ENCODE measurements at places on chromosomes 6 and 20.

DNA sequence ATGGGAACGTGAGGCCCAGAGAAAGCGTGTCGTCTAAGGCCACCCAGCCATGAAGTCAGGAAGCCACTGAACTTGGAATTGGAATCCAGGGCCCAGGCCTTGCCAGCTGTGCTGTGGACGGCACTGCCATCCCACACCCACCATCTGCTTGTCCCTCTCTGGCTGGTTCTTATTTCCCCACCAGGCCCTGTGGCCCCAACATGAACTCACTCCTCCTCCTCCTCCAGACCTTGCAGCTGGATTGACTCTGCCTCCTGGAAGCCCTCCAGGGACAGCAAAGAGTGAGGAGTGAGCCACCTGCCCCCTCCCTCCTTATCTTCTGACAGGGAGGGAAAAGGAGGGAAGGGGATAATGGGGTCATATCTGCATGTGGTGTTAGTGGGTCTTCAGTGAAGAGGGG lies 16.0 kb upstream of the IP6K3 start:
- DNase-seq: no peak

GRCh38 chr6:119119989-119120388 lies 41.5 kb upstream of the FAM184A start:
- DNase-seq: no peak

DNA sequence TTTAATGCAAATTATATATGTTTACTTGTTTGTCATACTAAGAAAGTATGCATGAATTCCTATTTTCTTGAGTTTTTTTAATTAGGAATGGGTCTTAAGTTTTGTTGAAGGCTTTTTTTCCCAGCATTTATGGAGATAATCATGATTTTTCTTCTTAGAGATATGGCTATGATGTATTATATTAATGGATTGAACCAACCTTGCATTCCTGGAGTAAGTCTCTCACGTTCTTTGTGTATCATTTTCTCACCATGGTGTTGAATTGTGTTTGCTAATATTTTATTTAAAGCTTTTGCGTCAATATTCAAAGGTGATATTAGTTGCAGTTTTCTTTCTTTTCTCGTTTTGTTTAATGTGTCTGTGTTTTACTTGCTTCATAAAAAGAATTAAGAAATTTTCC lies 48.4 kb upstream of the SLC35D3 start:
- no peak for DNase-seq

- no peak for DNase-seq
Observed at GRCh38 chr6:19551611-19552010, 285.6 kb upstream of the ID4 start.

DNA sequence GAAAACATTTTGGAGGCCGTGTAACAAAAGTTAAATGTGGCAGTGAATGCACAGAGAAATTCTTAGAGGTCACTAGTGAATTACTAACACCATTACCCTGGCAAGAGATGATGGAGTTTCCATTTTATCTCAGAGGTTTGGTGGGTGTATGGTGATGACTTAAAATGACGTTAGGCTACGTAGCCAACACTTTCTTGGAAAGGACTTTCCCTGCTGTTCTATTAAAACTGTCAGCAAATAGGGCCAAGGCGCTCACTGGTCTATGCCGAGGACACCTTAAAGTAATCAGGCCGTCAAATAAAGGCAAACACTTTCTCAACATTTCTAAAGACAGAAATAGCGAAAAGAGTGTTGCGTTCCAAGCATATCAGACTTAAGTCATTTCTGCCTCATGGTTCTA lies 160.8 kb downstream of the GMPR start:
- DNase-seq: no peak

DNA sequence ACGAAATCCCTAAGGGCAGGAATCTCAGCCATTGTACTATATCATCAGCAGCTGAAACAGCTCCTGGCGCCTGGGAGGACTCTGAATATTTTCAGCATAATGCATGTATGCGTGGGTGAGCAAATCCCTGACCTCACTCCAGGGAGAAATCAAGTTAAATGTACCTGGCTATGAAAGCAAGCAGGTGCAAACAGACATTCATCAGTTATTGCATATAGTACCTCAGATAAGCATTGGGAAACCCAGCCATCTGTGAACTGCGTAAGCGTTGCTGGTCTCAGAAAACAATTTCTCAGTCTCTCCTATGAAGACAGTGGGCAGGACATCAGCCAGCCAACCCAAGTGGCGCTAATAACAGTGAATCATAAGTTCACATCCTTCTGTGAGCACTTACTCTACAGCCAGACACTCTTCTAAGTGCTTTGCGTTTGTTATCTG lies 622.6 kb downstream of the EPM2A start:
- DNase-seq: no peak

- peak; percentile 16 for DNase-seq
Observed at GRCh38 chr6:134123666-134124208, 71.3 kb upstream of the SLC2A12 start.

- DNase-seq: no peak
Observed at GRCh38 chr6:3297006-3297405, 38.3 kb downstream of the PSMG4 start.

DNA sequence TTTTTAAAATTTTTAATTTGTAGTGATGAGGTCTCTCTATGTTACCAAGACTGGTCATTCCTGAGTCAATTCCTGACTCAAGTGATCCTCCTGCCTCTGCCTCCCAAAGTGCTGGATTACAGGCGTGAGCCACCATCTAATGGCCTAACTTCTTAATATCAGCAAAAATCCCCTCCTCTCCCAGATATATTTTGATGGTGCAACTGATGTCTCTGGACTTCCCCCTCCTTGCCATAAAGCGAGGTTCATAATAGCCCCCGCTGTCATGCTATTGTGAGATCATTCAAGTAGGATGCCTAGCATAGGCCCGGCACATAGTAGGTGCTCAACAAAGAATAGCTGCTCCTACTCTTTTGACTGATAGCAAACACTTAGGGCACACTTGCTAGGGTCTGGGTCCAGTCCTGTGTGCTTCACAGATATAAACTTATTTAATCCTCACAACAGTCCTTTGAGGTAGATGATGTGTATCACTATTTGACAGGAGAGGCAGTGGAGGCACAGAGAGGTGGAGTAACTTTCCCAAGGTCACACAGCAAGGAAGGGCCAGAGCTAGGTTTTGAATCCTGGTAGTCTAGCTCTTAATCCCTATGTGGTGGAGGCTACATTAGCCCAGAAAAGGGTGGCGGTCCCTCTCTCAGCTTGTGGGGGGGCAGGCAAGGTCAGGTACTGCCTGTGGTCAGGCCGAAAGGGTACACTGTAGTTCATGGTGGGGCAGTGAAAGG lies 14.6 kb downstream of the SRC start:
- no peak for DNase-seq

DNA sequence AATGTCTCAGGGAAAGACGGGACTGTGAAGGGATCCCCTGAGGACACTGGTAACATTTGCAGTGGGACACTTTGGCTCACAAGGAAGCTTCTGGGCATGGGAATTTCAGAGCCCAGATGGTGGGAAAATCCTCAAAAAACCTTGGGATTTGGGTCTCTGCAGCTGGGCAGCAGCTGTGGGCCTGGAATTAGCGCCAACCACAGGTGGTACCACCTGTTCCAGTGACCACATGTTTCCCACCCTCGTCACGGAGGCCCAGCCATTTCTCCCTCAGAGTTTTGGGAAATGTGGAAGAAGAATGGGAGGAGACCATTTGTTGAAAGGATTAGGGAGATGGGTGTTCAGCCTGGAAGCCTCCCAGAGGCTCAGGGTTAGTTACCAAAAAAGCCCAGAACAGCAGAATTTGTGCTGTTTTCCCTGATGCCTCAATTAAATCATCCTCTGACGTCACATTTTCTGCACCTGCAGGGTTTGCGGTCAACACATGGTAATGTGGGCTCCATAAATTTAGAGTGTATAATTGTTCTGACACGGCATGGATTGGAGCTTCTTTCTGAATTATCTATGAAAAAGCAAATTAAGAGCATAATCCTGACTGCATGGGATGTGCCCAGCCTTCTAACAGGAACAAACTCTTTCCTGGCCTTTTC lies 34.4 kb downstream of the EDN3 start:
- DNase-seq: no peak

DNA sequence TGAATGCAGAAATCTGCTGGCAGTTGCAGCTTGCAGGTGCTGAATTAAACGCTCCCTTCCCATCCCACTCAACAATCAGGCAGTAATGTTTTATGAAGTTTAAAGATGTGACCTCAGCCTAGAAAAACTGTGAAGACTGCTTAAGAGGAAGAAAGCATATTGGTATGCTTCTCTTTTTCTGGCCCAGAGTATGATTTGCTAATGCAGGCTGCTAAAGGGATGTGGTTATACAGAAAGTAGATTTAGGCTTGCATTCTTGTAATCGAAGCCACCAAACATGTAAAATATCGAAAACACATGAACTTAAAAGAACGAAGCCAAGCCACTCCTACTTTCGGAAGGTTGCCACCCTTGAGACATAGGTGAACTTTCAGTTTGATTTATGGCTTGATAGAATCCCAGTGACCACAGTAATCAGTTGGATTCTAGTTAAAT lies 40.7 kb downstream of the MAP3K5 start:
- DNase-seq: peak; percentile 25

- no peak for DNase-seq
Observed at GRCh38 chr6:100464903-100465700, at the start of gene SIM1. Gene SIM1 (minus strand): TSS chr6:100464921. CDS start chr6:100463468, 1,453 bp downstream.

DNA sequence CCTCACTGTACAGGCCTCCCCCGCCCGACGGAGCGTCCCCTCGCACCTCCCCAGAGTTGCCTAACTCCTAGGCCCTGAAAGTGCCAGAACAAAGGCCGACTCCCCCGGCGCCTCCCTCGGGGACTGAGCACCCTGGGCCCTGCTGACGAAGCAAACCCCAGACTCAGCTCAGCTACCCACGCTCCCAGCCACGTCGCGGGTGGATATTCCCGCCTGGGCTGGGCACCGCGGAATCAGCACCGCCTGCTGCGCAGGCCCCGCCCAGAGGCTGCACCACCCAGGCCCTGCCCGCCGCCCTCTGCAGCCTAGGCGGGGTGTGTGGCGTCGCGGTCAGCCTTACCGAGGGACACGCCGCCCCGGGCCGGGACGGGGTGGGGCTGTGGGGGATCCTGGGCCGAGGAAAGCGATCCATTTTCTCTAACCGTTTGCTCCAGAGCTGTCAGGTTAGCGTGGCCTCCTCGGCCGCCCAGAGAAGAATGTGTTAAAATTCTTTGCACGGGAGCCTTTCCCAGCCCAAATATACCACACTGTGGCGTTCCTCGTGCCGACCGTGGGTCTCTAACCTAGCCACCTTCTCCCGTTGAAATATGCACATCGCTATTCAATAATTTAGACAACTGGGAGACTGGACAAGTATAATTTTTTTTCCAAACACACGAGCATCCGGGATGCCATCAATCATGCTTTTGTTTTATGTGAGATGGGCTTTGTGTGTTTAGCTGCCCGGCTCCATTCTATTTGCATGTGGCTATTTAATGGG lies 31.4 kb downstream of the TFAP2A start:
- no peak for DNase-seq

GRCh38 chr6:140043762-140044378 lies 669.4 kb upstream of the CITED2 start:
- no peak for DNase-seq
